ENCODE measurements at places on chromosomes 5 and 9.

GRCh38 chr5:124755565-124755964 is 9.1 kb upstream of the ZNF608 start:
- peak; percentile 8 for DNase-seq

DNA sequence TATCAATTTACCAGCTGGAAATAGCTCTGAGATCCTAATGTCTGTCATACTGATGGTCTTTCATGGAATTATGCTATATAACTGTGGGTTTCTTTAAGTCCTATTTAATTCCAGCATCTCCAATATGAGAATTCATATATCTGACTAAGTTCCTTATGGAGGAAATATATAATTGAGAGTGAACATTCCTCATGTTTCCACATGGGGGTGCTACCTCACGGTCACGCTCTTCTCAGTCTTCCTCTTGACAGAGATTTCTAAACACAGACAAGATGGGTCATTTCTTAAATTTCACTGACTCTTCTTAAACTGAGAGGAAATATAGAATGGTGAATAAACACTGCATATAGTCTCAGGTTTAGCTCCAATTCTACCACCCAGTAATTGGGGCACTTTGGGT is 212.1 kb downstream of the SLF1 start:
- DNase-seq = peak; percentile 39

DNA sequence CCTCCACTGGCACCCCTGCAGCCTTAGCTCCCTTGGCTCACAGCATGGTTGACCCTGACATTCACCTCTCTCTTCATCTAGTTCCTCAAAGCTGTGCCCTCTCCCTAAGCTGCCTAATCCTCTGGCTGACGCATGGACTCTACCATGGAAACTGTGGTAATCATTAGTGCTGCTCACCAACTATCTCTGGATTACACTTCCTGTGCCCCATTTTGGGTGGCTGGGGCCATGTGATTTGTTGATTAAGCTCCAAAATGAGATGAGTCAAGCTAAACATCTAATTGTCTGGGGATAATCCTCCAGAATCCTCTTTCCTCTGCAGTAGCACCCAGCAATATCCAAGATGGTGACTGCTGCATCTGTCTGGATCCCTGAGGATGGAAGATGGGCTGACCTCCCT is 264.4 kb downstream of the SH3GL2 start:
- no peak for DNase-seq

GRCh38 chr5:57315941-57316340 is 142.1 kb downstream of the GPBP1 start:
- DNase-seq = peak; percentile 34

- no peak for DNase-seq
These were observed 22.5 kb upstream of the ADAMTSL1 start for GRCh38 chr9:18451406-18451805.

DNA sequence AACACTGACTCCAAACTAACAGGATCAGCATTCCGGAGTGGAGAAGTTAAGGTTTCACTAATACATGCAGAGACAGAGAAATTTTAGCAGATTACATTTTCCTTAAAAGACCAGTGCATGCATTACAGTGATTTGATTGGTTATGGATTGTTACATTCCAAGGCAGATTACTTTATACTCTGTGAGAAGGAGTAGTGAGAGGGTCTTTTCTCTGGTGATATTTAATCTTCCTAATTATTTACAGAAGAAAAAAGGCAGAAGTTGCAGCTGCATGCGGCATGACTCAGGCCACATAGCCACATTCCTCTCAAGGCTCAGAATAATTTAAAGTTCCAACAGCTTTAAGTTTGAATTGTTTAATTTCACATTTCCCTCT is 53.0 kb upstream of the PDZD2 start:
- DNase-seq = no peak

DNA sequence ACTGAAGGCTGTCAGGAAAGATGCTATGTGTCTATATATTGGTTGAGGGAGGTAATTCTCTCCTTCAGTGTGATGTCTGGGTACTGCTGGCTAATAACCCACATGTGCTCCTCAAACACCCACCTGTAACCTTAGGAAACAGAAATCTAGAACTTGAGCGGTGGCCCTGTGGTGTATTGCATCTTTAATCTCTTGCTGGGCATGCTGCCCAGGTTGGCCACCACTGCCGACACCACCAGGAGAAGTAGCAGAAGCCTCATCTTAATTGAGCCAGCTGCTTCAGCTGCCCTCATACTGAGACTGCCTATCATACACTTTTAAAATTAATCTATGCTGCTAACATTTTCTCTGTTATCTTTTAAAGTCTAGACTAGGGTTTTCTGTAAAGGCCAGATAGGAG is 103.5 kb upstream of the C5orf63 start:
- no peak for DNase-seq

- no peak for DNase-seq
These were observed 34.6 kb downstream of the EPB41L4A start for GRCh38 chr5:112384523-112384922.

GRCh38 chr9:78304357-78304756 is 7.4 kb downstream of the PSAT1 start:
- DNase-seq = no peak

GRCh38 chr5:122810405-122810804 is 35.0 kb upstream of the SNX24 start:
- DNase-seq = no peak

- peak; percentile 72 for DNase-seq
These were observed 104.9 kb downstream of the CFAP90 start for GRCh38 chr5:7745882-7746610.

- peak; percentile 62 for DNase-seq
These were observed 178.4 kb downstream of the PAX5 start for GRCh38 chr9:36855448-36856315.

All from NB4 (cell line).